CD4-positive, alpha-beta memory T cell (primary cell): ENCODE measurements at places on chromosomes 16 and 17.

- DNase-seq, result no peak
These were observed 26.8 kb downstream of the TBC1D16 start for GRCh38 chr17:80008848-80009247.

GRCh38 chr17:9929871-9930270 lies 24.8 kb upstream of the RCVRN start:
- no peak for DNase-seq

DNA sequence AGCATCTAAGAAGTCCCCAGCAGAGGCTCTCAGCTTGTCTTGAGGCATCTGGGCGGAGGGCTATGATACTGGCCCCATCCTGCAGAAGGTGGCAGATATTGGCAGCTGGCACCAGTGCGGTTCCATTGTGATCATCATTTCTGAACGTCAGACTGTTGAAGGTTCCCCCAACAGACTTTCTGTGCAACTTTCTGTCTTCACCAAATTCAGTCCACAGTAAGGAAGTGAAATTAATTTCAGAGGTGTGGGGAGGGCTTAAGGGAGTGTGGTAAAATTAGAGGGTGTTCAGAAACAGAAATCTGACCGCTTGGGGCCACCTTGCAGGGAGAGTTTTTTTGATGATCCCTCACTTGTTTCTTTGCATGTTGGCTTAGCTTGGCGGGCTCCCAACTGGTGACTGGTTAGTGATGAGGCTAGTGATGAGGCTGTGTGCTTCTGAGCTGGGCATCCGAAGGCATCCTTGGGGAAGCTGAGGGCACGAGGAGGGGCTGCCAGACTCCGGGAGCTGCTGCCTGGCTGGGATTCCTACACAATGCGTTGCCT lies at the start of gene CIITA:
Gene CIITA (plus strand): TSS at position 404 of the 543 bp plus-strand sequence. CDS start 129 bp downstream, at position 533.
- peak; percentile 49 for DNase-seq

GRCh38 chr17:8079291-8080207 lies 8.0 kb downstream of the ALOX12B start:
- DNase-seq, result peak; percentile 78

GRCh38 chr16:63361032-63361624 lies 1324.9 kb upstream of the CDH8 start:
- no peak for DNase-seq

DNA sequence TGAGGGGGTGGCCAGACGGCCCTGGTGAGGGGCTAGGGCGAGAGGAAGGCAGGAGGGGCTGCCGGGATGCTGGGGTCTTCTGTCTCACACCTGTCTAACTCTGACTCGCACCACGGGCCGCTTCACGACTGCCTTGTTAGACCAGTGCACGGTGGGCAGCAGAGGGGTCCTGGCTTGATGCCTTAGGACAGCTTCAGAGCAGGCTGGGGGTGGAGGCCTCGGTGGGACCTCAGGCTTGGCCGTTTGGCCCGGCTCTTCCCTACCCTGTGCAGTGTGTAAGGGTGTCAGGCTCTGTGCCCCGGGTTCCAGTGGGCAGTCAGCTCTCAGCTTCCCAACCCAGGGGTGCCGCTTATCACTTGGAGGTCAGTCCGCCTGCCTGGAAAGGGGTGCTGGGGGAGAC lies 100.7 kb downstream of the OR1D5 start:
- no peak for DNase-seq

DNA sequence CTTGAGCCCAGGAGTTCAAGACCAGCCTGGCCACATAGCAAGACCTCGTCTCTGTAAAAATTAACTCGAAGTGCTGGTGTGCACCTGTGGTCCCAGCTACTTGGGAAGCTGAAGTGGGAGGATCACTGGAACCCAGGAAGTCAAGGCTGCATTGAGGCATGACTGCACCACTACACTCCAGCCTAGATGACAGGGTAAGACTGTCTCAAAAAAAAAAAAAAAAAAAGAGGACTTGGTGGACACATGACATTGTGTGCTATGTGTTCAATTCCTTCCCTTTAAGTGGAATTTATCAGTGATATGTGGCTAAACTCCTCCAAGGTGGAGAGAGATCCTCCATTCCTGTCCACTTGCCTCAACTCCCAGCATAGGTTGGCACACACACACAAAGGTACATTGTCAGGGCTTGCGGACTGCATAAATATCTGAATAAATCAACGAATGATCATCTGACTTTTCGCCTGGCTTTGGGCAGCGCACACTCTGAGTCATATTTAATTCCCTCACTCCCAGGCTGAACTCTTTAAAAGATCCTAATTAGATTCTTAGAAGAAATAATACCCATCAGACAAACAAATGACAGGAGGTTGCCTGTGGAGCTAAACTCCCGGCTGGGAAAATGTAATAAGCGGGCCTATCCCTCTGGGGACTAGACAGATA lies 25.0 kb upstream of the SYT17 start:
- no peak for DNase-seq

- no peak for DNase-seq
These were observed 91.2 kb downstream of the CMIP start for GRCh38 chr16:81535679-81536360.

DNA sequence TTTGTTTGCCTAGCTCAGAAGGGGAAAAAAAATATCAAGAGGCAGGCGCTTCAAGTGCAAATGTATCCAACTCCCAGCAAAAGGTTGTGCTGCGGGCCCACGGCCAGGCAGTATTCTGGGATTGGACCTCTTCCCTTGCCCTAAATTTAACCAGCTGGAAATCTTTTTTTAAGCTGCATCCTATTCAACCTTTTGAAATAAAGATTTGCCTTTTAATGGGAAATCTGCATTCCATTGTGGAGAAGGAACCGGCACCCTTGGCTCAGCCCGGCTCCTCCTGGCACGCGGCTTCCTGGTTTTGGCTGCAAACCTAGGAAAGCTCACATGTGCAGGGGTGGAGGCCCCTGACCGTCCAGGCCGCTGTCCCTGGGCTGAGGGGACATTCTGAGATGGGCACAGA lies 38.8 kb upstream of the ENPP7 start:
- DNase-seq, result no peak

DNA sequence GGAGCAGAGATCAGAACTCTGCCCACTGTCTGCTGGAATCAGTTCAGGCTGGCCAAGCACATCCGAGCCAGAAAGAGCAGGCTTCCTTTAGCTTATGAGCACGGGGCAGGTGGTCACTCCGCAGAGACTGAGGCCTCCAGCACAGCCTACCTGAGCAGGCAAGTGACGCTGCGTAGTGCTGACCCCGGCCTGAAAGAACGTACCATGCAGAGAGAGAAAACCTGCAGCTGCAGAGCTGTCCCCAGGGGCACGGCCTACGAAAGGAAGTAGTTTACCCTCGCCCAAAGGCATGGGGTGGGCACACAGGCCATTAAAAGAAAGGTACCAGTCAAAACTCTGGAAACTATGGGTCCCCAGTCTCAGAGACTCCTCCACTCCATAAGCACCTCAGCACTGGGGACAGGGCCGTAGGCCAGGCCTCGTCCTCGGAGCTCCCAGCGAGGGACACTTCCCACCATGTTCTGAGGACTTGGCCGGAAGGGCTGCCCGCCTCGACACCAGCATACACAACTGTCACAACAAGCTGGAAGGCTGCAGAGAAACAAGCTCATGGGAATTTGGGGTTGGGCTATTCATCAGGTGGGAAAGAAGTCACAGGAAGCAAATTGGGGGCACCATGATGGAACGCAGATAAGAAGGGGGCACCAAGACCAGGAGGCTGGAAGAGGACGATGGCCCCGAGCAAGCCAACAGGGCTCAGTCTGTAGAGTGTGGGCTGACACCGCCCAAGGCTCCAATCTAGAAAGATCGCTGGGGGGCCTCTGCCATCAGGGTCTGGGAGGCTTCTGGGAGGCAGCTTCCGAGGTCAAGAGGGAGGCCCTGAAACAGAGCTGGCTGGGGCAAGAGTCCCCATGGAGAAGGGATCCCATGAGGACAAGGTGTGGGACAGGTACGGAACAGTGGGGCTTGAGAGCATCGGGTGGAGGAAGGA lies 21.2 kb downstream of the MEAK7 start:
- no peak for DNase-seq

DNA sequence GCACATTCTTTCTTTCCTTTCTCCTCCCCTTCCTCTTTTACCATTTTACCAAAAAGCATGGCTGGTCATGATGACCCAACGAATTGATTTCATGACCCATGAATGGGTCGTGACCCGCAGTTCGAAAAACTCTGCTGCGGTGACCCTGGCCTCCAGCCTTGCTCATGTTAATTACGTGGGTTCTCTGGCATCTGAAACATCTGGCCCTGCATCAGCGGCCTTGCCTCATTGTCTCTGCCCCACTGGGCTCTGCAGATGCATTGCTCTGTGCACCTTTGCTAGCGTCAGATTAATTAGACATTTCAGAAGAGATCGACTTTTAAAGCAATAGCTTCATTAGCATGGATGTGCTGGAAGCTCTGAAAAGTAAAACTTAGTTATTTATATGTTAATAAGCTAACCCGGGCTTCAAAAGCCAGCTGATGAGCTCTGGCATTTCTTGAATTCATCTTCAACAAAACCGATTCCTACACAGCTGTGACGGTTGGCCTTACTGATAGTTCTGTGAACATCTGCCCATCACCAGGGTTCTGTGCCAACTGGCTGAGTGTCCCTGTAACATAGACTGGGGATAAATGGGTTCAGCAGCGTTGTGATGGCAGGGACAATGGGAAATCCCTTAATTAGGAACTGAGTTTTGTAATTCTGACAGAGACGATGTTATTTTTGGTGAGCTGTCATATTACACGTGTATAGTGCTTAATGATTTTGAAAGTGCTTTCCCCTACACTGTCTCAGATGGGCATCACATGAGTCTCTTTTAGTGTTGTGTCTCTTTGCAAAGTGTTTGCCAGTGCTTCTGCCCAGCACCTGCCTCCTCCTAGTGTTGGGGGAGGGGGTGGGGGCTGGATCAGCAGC lies 225.9 kb upstream of the EEF2KMT start:
- DNase-seq, result no peak

GRCh38 chr16:30808146-30808545 lies 21.1 kb upstream of the ZNF629 start:
- DNase-seq, result no peak

- no peak for DNase-seq
These were observed 48.0 kb downstream of the GLG1 start for GRCh38 chr16:74558873-74559272.

DNA sequence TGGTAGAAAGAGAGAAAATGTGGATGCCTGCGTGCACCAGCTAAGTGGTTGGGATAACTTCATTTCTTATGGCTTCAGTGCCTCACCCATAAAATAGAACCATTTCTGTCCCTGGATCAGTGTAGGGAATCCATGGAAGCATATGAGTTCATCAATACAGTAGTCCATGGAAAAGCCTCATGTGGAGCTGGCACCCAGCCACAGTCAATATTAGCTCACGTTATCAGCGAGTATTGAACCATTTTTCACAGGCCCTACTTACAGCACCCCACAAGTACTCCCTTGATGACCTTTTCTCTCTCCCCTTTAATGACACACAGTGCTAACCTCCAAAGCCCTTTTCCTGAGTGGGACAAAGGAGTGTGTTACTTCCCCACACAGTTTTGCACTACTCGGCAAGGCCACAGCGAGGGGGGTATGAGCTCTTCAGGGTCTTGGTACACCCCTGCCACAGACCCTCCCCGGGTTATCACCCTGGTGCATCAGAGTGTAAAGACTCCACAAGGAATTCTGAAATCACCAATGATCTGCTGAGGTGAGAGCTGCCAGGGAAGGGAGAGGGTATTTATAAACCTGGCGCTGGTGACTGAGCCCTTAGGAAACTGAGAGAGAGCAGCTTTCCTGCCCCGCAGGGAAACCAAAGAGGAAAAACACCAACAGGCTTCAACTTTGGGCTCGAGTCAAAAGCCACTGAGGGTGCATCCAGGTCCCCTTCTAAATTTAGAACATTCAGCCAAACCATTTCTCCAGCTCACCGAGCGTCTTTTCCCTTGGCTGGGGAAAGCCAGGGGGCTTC lies 36.9 kb downstream of the DYNLRB2 start:
- no peak for DNase-seq

DNA sequence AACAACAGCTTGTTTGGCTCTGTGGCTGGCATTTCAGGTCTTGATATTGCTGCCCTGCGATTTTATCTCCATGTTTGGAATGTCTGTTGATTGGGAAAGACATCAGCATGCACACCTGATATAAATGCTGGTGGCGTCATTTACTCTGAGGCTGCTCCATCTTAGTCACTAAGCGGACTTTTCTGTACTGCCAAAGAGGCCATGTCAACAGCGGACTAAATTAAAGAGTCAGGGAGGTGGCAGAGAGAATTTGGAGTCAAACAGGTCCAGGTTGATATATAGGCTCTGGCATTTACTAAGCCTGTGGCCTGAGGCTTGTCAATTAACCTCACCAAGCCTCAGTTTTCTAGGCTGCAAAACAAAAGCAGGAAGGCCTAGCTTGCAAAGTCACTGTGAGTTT lies 6.2 kb downstream of the RBFOX1 start:
- DNase-seq, result no peak

- no peak for DNase-seq
These were observed 78.0 kb downstream of the MYO1D start for GRCh38 chr17:32798938-32799337.

GRCh38 chr16:22937169-22937568 lies 123.2 kb downstream of the HS3ST2 start:
- DNase-seq, result no peak

DNA sequence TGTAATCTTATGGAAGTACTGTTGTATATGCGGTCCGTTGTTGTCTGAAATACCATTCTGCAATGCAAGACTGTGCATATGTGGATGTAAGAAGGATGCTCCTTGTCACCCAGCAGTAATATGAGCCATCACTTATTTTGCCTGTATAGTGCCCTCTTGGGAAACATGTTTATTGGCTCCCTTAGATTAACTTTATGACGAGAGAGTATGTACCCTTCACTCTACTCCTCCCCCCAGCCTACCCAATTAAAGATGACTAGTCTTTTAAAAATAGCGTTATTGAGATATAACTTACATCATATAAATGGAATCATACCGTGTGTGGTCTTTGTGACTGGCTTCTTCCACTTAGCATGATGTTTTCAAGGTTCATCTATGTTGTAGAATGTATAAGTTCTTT lies 33.6 kb downstream of the FTO start:
- DNase-seq, result no peak

DNA sequence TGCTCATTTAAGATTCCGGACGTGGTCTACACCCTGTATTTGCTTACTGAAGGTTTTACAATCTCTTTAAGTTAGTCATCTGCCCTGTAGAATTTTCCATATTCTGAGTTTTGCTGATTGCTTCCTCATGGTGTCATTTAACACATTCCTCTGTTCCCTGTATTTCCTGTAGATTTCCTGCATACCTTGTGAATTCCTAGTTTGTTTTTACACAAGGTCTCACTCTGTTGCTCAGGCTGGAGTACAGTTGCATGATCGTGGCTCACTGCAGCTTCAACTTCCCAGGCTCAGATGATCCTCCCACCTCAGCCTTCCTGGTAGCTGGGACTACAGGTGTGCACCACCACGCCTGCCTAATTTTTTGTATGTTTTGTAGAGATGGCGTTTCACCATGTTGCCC lies 66.8 kb downstream of the CMIP start:
- no peak for DNase-seq
